Immature natural killer cell (primary cell): ENCODE measurements at places on chromosomes 4 and X.
A peak's percentile ranks its signal among the peaks of the same experiment; 100 is the strongest.

DNA sequence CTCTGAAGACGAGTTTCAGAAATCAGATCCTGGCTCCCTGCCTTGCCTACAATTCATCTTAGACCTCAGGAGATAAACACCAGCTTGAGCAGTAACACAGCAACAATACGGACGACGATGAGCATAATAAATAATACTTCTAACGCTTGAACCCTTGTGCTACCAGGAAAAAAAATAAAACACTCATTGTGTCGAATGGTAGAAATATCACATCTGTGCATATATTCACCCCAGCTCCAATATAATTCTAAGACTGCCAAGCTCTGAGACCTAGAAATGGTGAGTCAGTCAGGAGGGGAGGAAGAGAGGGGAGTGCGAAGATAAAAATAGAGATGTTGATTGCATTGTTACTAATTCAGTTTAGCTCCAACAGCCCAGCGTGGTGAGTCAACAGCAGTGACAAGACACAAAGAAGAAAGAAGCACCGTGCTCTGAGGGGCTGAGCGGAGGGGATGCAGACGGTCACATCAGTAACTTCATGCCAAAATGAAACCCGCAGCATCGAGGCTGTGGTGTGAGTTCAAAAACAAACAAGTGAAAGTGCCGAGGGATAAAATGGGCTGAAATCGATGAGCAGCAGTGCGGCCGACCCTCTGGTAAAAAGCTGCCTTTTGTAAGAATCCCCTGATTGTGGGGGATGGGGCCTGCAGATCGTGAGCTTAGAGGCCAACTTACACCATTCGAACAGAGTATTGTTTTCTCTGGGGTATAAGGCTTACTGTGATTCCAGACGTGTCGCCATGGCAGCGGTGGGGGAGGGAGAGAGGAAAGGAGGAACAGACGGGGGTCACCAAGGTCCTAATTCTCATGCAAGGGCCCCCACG lies 150.4 kb downstream of the MGST2 start:
- DNase-seq = peak; percentile 17

DNA sequence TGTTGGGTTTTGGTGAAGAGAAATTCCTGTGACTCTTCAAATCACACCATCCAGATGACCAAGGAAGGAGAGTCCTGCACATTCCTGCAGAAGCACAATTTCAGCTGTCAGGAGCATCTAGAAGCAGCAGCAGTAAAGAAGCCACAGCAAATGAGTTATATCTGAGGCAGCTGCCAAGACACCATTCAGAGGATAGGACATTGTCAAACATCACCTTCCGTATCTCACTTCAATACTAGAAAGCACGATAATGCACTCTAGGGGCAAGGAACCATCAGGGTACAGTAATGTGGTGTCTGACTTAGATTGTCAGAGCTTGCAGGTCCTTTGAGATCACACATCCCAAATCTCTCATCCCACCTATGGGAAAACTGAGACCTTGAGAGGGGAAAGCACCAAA lies 134.5 kb downstream of the COL4A6 start:
- DNase-seq = no peak

DNA sequence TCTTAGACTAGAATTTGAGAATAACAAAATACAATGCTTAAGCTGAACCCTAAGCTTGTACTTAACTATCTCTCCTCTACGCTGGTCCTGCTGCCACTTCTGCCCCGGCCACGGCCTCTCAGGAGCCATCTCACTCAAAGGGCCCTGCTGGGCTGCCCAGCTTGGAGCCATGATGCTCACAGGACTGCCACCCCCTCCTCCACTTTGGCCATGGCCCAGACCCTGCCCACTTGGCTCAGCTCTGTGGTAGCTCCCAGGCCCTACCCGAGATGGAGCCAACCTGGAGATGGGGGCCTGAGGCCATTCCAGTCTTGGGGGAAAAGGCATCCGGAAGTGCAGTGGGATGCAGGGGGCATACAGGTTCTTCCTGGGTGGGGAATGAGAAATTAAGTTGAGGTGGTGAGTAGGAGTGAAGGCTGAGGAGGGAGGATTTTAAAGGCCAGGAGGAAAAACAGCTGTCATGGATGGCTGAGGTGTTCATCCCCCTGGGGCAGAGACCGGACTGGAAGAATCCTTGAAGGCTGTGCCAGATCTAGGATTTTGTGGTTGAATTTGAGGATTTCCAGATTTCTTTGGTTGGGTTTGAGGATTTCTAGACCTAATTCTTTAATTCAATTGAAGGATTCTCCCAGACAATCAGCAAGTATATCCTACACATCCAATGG lies 824 bp downstream of the SASH3 start:
- no peak for DNase-seq

GRCh38 chr4:169142391-169142790 lies 128.4 kb downstream of the SH3RF1 start:
- no peak for DNase-seq

DNA sequence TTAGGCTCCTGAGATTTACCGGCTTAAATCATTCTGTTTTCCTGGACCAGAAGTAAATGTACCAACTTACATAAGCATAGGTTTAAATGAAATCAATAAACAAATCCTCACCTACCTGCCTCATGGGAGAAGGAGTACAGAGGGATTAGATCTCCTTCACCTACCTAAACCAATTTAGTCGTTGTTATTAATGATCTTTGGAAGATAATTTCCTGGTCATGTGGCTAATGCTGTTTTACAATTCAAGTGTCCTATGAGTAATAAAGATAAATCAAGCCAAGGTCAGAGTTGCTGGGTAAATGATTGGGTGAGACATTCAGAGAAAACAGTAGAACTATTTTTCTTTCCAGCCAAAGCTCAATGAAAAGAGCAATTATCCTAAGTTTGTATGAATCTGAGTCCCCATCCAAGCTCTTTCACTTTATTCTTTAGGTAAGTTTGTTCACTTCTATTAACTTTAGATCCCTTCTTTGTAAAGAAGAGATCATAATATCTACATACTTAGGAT lies 423.0 kb upstream of the FAM241A start:
- DNase-seq = no peak

DNA sequence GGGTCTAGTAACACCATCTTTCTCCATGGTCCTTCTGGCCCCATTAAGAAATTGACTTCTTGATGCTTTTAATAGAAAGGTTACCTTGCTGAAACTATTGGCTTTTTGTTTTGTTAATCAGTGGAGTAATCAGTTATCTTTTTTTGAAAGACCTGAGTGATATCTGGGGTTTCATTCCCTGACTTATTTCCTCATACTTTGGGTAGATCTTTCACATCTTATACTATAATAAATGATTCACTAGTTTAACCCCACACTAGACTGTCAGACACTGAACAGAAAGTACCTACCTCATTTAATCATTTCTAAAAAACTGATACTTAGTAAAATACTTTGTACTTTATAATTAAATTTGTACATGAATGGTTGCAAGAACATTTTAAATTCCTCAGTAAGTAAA lies 1021.1 kb downstream of the STIM2 start:
- DNase-seq = no peak

DNA sequence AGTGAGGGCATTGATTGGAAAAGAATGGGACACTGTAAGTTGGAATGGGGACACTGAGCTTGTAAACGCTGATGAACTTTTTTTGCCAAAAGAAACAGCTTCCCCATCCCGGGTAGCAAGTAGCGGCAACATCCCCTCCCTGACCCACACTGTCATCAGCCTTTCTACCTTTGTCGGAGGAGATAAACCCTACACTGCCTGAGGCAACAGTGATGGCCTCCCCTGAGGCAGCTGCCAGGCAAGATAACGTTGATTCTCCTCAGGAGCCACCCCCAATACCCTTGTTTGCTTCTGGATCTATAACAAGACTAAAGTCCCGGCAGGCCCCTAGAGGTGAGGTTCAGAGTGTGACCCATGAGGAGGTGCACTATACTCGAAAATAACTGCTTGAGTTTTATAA lies 10.3 kb upstream of the RAB33B start:
- no peak for DNase-seq

GRCh38 chr4:110636171-110636679 lies 13.3 kb upstream of the PITX2 start:
- DNase-seq = no peak

DNA sequence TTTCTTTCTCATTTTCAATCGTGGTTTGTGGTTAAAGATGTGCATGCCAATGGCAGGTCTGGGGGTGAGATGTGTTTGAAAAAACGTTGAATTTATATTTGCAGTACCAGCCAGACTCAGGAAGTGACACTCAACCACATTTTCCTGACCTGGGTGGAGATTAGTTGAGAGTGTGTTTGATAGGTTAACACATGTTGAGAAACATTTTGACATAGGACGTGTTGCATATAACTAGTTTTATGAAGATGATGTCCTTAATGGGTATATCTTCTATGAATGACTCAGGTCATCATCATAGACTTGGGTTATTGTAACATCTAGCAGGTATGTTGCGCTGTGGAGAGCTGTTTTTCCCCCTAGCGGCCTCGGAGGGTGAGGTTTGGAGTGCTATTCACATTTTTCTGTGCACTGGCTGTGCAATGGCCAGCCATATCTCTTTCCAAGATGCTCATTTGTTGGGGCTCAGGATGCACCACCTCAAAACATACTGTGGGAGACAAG lies 21.7 kb upstream of the CD38 start:
- DNase-seq = peak; percentile 95

- no peak for DNase-seq
Observed at GRCh38 chrX:3227526-3227925, 118.9 kb downstream of the MXRA5 start.

GRCh38 chr4:52290466-52290865 lies 239.4 kb downstream of the SPATA18 start:
- no peak for DNase-seq

GRCh38 chr4:121208244-121209007 lies 44.3 kb upstream of the TNIP3 start:
- no peak for DNase-seq

DNA sequence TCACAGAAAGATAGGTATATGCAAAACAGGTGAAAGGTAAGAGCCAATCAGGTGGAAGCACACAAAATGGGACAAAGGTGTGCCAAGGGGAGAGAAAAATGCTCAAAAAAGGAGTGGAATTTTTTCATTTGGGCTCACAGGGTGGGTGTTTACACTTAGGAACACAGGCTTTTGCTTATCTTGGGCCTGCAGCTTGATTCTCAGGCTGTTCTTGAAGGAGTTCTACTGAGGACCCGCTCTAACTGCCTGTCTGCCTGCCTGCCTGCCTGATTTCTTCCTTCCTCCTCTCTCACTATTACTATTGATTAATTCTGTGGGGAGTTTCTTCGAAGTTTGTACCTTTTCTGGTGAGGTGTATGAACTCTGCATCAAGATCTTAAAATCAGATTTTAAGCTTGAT lies 120.3 kb upstream of the CTSO start:
- no peak for DNase-seq
